ENCODE measurements at places on chromosomes 11 and 22. TPM values are rescaled to one million over a fixed set of nuclear protein-coding genes. Genes with fewer than 3 reads are reported as not detected.

DNA sequence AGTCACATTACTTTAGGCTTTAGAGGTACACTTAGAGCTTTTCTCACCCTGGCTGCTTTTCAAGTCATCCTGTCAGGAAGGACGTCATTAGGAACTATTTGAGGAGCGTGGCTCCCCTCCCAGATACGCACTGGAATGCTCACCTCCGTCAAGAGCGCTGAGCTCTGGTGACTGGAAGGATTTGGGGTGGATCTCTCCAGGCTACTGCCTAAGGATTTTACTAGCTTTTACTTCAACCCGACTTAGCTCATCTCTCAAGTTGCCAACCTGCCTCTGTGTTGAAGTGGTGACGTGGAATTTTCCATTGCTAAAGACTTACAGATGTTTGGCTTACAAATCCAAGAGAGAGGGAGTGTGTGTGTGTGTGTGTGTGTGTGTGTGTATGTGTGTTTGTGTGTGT is 355.3 kb upstream of the CCDC90B start:
- H3K4me1 ChIP-seq, result no peaks in the 10 kb centered on the region
- no peak overlapping the region for H3K27ac ChIP-seq
- no peaks in the 10 kb centered on the region for H3K27me3 ChIP-seq

- H3K36me3 ChIP-seq, result no peaks in the 10 kb centered on the region
- no peak for DNase-seq
- H3K27ac ChIP-seq, result no peak overlapping the region
- H3K4me1 ChIP-seq, result peaks cover 16% of the 10 kb centered on the region
Observed at GRCh38 chr11:76902121-76903014, 41.6 kb downstream of the ACER3 start.

DNA sequence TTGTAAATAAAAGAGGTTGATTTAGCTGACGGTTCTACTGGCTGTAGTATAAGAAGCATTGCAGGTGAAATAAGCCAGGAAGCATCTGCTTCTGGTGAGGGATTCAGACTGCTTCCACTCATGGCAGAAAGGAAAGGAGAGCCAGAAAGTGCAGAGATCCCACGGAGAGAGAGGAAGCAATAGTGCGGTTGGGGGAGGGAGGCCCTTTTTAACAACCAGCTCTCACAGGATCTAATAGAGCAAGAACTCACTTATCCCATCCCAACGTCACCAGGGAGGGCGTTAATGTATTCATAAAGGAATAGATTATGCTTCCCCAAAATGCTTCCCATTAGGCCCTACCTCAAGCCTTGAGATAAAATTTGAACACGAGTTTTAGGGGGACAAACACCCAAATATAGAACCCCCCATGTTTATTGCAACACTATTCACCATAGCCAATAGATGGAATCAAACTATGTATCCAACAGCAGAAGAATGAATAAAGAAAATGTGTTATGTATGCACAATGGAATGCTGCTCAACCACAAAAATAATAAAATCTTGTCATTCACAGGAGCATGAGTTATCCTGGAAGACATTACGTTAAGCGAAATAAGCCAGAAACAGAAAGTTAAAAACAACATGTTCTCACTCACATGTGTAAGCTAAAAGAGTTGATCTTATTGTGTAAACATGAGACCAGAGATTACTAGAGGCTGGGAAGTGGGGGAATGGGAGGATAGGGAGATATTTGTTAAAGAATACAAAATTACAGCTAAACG is 908.3 kb upstream of the ANO3 start:
- no peak for DNase-seq
- no peak overlapping the region for H3K4me3 ChIP-seq
- H3K27me3 ChIP-seq, result no peaks in the 10 kb centered on the region

DNA sequence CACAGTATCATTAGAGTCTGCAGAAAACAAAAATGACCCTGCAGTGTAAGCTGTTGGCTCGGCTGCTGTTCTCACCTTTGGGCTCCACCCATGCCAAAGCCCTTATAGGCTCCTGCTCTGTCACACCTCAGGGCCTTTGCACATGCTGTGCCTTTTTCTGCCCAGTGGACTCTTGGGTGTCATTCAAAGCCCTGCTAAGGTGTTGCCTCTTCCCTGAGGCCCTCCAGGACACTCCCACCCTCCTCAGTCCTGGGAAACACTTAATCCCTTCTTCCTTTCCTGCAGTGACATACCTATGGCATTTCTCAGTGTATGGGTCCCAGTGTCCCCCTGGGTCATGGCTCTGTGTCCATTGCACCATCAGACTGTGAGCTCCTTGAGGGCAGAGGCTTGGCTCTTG is 29.1 kb upstream of the CACNG2 start:
- peaks cover 6% of the 10 kb centered on the region for H3K27me3 ChIP-seq
- no peak overlapping the region for H3K27ac ChIP-seq
- H3K4me1 ChIP-seq, result peaks cover 10% of the 10 kb centered on the region
- H3K4me3 ChIP-seq, result no peak overlapping the region
- DNase-seq, result no peak

DNA sequence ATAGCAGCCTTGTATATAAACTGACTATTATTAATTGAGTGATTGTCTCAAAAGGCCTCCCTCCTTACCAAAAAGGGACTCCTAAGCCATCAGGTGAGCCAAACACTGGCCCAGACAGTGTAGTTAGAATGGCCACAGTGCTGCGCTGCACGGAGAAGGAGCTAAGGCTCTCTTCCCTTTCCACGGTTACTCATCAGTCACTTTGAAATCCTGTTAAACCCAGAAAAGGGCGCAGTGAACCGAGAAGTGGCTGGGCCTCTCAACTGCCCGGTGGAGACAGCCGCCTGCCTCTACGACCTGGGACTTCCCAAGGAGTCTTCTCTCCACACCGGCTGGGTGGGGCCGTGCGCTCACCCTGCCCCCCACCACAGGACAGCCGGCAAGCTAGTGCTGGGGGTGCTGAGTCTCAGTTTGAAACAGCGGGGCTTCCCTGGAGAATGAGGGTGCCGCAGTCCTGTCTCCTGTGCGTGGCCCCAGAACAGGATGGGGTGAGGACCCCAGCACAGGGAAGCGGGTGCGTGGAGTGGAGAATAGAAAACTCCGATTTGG is 1.3 kb downstream of the MYH9 start:
- H3K4me3 ChIP-seq, result peak overlapping the region; percentile 97
- H3K4me1 ChIP-seq, result peaks cover 20% of the 10 kb centered on the region
- peak overlapping the region; percentile 89 for H3K27ac ChIP-seq
- H3K27me3 ChIP-seq, result no peaks in the 10 kb centered on the region

The ART1 gene
- total RNA-seq, result not detected
